Activated CD4-positive, alpha-beta T cell treated with anti-CD3 and anti-CD28 coated beads for 36 hours (primary cell): ENCODE measurements at places on chromosomes 7 and 10. TPM values are rescaled to one million over a fixed set of nuclear protein-coding genes. Genes with fewer than 3 reads are reported as not detected.
A peak's percentile ranks its signal among the peaks of the same experiment; 100 is the strongest.

GRCh38 chr10:54985732-54986131 is 184.7 kb upstream of the PCDH15 start:
- H3K27me3 ChIP-seq: no peaks in the 10 kb centered on the region
- H3K27ac ChIP-seq: no peak overlapping the region
- no peak overlapping the region for H3K4me3 ChIP-seq
- H3K4me1 ChIP-seq: no peaks in the 10 kb centered on the region
- H3K36me3 ChIP-seq: no peaks in the 10 kb centered on the region
- no peak for DNase-seq

GRCh38 chr10:59240582-59241183 is 64.2 kb downstream of the PHYHIPL start:
- peaks cover 5% of the 10 kb centered on the region for H3K27me3 ChIP-seq
- no peak overlapping the region for H3K4me3 ChIP-seq
- H3K4me1 ChIP-seq: no peaks in the 10 kb centered on the region
- DNase-seq: peak; percentile 4
- no peaks in the 10 kb centered on the region for H3K36me3 ChIP-seq

DNA sequence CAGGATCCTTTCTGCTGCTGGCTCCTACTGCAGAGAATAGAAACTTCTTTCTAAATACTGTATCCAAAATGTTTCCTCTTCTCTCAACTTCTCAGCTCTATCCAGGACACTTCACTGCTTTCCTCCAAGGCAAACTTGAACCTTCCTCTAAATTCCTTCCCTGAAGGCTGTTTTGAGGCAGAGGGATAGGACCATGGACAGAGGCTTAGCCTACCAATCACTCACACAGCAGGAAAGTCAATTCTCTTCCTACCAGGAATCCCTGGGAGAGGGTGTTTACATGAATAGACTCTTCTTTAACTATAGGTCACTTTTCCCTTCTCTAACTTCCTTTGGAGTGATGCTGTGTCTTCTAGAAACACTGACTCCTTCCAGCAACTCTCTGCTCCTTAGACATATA is 115.6 kb upstream of the MKLN1 start:
- no peaks in the 10 kb centered on the region for H3K27me3 ChIP-seq
- H3K4me1 ChIP-seq: no peaks in the 10 kb centered on the region
- no peak for DNase-seq
- no peak overlapping the region for H3K4me3 ChIP-seq

GRCh38 chr10:66786709-66787108 is 139.1 kb upstream of the LRRTM3 start:
- no peak overlapping the region for H3K4me3 ChIP-seq
- H3K4me1 ChIP-seq: no peaks in the 10 kb centered on the region
- no peaks in the 10 kb centered on the region for H3K36me3 ChIP-seq
- H3K27ac ChIP-seq: no peak overlapping the region

DNA sequence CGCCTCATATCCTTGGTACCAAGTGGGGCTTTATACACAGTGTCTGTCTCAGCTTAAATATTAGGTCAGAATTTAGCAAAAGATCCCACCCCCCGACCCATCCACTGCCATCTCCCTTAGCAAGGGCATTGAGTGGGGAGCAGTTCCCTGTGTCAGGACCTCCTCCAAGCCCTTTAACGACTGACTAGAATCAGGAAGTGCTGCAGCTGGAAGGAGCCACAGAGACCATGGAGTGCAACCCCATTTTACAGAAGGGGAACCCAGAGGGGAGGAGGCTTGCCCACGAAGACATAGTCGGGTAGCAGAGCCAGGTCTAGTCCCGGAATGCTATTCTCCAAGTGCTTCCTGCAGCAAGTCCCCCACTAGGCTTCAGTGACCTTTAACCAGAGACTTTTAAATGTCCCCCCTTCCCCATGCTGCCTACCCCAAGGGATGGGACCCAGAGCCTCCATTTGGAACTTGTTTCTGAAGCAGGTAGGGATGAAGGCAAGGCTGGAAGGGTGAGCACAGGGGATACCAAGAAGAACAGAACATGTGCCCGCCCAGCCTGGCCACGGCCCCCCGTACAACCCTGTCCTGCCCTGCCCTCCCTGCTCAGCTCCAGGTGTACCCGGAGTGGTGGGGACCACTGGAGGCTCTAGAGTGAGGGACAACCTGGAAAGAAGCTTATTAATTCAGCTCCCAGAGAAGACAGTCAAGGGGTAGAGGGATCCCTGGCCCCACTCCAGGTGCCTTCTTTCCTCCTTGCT is 41.3 kb downstream of the C10orf105 start:
- no peaks in the 10 kb centered on the region for H3K36me3 ChIP-seq
- no peak overlapping the region for H3K4me3 ChIP-seq
- H3K4me1 ChIP-seq: no peaks in the 10 kb centered on the region
- no peak for DNase-seq
- H3K27ac ChIP-seq: no peak overlapping the region

DNA sequence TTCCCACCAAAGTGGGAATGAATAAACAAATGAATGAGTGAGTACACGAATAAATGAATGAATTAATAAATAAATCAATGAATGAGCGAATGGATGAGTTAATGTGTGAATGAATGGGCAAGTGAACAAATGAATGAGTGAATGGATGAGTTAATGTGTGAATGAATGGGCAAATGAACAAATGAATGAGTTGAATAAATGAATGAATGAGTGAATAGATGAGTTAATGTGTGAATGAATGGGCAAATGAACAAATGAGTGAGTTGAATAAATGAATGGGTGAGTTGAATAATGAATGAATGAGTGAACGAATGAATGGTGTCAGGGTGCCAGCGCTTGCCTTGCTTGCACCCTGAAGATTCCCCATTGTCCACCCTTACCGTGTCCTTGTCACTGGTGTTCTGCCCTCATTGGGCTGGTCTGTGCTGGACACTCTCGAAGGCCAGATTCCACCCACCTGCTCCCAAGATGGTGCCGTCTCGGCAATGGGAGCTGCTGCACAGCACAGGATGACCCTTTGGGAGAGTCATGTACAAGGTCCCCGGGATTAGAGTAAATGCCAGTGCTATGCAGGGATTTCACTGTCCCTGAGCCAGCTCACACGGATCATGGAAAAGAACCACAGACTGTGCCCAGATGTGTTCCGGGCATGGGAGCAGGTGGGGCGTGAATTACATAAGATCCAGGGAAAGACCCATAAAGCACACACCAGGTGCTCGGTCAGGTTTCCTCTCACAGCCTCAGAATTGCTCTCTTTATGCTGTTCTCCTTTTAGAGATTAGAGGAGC is 83.2 kb downstream of the CAMK1D start:
- peaks cover 10% of the 10 kb centered on the region for H3K4me1 ChIP-seq
- no peak overlapping the region for H3K4me3 ChIP-seq
- no peaks in the 10 kb centered on the region for H3K27me3 ChIP-seq
- no peak for DNase-seq
- no peak overlapping the region for H3K27ac ChIP-seq
- H3K36me3 ChIP-seq: peaks cover 8% of the 10 kb centered on the region

DNA sequence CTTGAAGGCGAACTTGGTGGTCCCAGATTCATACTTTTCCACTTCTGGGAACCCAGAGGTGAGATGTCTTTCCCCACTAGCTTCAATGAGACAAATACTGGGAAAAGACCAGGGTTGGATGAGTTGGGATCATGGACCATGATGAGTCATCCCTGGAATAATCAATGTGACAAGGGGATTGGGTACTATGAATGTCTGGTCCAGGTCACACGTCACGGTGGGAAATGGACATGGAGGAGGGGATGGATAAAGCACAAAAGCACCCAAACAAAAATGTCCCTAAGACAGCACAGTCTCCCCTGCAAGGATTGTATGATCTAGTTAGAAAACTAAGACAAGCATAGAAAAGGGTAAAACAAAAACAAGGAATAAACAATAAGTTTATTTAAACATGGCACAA is 12.4 kb upstream of the SORBS1 start:
- peaks cover 12% of the 10 kb centered on the region for H3K27me3 ChIP-seq
- no peak overlapping the region for H3K27ac ChIP-seq
- DNase-seq: no peak
- H3K4me1 ChIP-seq: no peaks in the 10 kb centered on the region

- no peak for DNase-seq
- H3K4me1 ChIP-seq: peaks cover 9% of the 10 kb centered on the region
- no peak overlapping the region for H3K4me3 ChIP-seq
- H3K27me3 ChIP-seq: no peaks in the 10 kb centered on the region
Measured at GRCh38 chr10:88383276-88383675, 199.8 kb downstream of the RNLS start.

GRCh38 chr7:1425292-1426136 is 33.8 kb downstream of the MICALL2 start:
- no peak for DNase-seq
- no peaks in the 10 kb centered on the region for H3K4me1 ChIP-seq
- peaks cover 11% of the 10 kb centered on the region for H3K27me3 ChIP-seq
- H3K36me3 ChIP-seq: no peaks in the 10 kb centered on the region

- no peaks in the 10 kb centered on the region for H3K36me3 ChIP-seq
- H3K27me3 ChIP-seq: peaks cover 6% of the 10 kb centered on the region
- DNase-seq: no peak
- H3K4me1 ChIP-seq: no peaks in the 10 kb centered on the region
Measured at GRCh38 chr7:78770422-78771410, 682.8 kb downstream of the MAGI2 start.

- H3K27ac ChIP-seq: no peak overlapping the region
- H3K27me3 ChIP-seq: no peaks in the 10 kb centered on the region
- no peaks in the 10 kb centered on the region for H3K36me3 ChIP-seq
- no peak overlapping the region for H3K4me3 ChIP-seq
Measured at GRCh38 chr7:151958036-151959010, 2.1 kb downstream of the GALNTL5 start.

GRCh38 chr7:12685550-12685949 is 1.9 kb upstream of the ARL4A start:
- DNase-seq: peak; percentile 39
- no peaks in the 10 kb centered on the region for H3K36me3 ChIP-seq
- peak overlapping the region; percentile 52 for H3K4me3 ChIP-seq
- H3K27me3 ChIP-seq: no peaks in the 10 kb centered on the region
- peak overlapping the region; percentile 83 for H3K27ac ChIP-seq

- H3K4me3 ChIP-seq: no peak overlapping the region
- H3K36me3 ChIP-seq: no peaks in the 10 kb centered on the region
- no peak for DNase-seq
- peaks cover 12% of the 10 kb centered on the region for H3K4me1 ChIP-seq
- peaks cover 10% of the 10 kb centered on the region for H3K27me3 ChIP-seq
Measured at GRCh38 chr10:89214566-89215165, 7.5 kb upstream of the CH25H start.

DNA sequence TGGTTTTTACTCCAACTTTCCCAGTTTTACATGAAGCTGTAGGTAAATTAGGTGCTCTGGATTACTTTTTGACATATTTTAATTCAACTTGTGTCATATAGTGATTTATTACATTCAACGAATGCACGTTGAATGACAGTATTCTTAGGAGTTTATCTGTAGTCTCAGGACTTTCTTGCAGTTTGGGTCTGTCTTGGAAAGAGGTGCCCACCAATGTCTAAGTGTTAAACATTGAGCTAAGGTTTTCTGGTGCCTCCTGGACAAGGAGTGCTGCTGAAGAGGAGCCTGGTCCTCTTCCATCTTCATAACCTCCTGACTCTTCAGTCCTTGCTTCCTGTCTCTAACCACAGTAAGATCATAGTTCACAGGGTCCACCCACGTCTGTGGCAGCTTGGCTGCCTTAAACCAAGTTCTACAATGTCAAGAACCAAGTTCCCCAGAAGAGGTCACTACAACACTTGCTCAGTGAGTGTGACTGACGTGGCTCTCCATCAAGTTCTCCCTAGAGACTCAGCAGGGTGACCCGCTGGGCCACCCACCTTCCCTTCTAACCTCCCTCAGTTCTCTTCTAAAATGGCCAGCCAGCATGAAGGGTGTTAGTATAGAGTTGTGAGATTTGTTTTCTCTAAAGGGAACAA is 6.1 kb downstream of the NPY start:
- H3K4me3 ChIP-seq: no peak overlapping the region
- no peak overlapping the region for H3K27ac ChIP-seq
- DNase-seq: peak; percentile 81
- peaks cover 32% of the 10 kb centered on the region for H3K27me3 ChIP-seq
- H3K36me3 ChIP-seq: no peaks in the 10 kb centered on the region
- peaks cover 10% of the 10 kb centered on the region for H3K4me1 ChIP-seq

- no peaks in the 10 kb centered on the region for H3K4me1 ChIP-seq
- DNase-seq: no peak
- no peak overlapping the region for H3K4me3 ChIP-seq
- peaks cover 13% of the 10 kb centered on the region for H3K27me3 ChIP-seq
- H3K27ac ChIP-seq: no peak overlapping the region
Measured at GRCh38 chr7:138992052-138992531, 10.9 kb upstream of the KIAA1549 start.

GRCh38 chr7:22931011-22931410 is 82.9 kb downstream of the HYCC1 start:
- H3K27me3 ChIP-seq: peaks cover 6% of the 10 kb centered on the region
- H3K4me1 ChIP-seq: no peaks in the 10 kb centered on the region
- DNase-seq: no peak
- no peaks in the 10 kb centered on the region for H3K36me3 ChIP-seq

DNA sequence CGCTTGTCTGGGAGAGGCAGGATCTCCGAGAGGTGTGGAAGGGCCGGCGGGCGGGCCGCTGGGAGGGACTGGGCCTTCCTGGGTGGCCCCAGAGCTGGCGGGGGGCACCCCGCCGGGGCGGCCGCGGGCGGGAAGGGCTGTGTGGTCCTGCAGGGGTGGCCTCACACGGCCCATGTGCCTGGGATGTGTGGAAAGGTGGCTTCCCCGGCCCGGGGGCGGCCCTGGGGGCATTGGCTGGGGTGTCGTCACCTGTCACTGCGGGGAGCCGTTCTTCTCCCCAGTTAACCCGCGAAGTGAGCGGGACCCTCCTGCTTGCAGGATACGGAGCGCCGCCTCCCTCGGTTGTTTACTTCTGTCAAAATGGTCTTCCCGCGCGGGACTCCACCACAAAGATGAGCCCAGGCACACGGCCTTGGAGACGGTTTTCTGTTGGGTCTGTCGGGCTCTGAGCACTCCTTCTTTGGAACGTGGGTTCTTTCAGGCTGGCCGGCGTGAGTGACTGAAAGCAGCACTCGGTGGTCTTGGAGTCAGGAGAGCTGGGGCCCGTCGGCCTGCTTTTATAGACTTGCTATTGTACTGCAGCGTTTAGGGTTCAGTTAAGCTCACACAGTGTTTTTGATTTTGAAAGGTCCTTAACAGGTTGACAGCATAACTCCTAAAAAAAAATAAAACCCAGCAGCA is 700 bp downstream of the SMC3 start:
- peak overlapping the region; percentile 99 for H3K27ac ChIP-seq
- H3K36me3 ChIP-seq: peaks cover 21% of the 10 kb centered on the region
- peaks cover 39% of the 10 kb centered on the region for H3K4me1 ChIP-seq
- peak overlapping the region; percentile 93 for H3K4me3 ChIP-seq

GRCh38 chr7:99267481-99267840 is 5.2 kb upstream of the MYH16 start:
- no peaks in the 10 kb centered on the region for H3K27me3 ChIP-seq
- H3K4me1 ChIP-seq: no peaks in the 10 kb centered on the region
- H3K36me3 ChIP-seq: no peaks in the 10 kb centered on the region
- H3K27ac ChIP-seq: no peak overlapping the region

GRCh38 chr7:52436278-52436677 is 599.2 kb upstream of the POM121L12 start:
- no peak overlapping the region for H3K27ac ChIP-seq
- DNase-seq: no peak
- H3K36me3 ChIP-seq: no peaks in the 10 kb centered on the region

The SOSTDC1 gene
- not detected for total RNA-seq

The UNC5B gene
- total RNA-seq: 0.09 TPM

The APBB1IP gene
- total RNA-seq: 66.4 TPM

The SPDYE16 gene
- total RNA-seq: 0.18 TPM

The GRID1 gene
- total RNA-seq: not detected

The ANKRD30A gene
- total RNA-seq: not detected

The C1QL3 gene
- total RNA-seq: not detected
